Effector memory CD8-positive, alpha-beta T cell (primary cell): ENCODE measurements at places on chromosomes 11 and 22.

GRCh38 chr11:1878137-1879031, 13.3 kb downstream of the PRR33 start:
- no peak for DNase-seq

- peak; percentile 54 for DNase-seq
Measured at GRCh38 chr22:46150655-46151477, 540 bp downstream of the PPARA start.

DNA sequence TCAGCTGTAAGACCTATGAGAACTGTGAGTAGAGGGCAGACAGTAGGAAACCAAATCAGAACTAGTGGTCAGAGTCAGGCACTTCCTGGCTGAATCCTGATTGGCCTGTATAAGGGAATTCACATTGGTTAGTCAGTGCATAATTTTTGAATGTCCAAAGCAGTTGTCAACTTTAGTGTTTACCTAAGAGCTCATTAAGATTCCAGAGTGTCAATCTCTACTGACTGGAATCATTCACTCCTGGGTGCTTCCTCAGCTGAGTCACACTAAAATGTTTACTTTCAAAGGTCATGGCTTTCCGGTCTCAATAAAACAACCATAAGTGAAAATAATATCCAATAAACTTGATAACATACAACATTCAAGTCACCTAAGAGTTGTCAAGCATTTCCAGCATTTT, 306.1 kb downstream of the C11orf87 start:
- DNase-seq: no peak

DNA sequence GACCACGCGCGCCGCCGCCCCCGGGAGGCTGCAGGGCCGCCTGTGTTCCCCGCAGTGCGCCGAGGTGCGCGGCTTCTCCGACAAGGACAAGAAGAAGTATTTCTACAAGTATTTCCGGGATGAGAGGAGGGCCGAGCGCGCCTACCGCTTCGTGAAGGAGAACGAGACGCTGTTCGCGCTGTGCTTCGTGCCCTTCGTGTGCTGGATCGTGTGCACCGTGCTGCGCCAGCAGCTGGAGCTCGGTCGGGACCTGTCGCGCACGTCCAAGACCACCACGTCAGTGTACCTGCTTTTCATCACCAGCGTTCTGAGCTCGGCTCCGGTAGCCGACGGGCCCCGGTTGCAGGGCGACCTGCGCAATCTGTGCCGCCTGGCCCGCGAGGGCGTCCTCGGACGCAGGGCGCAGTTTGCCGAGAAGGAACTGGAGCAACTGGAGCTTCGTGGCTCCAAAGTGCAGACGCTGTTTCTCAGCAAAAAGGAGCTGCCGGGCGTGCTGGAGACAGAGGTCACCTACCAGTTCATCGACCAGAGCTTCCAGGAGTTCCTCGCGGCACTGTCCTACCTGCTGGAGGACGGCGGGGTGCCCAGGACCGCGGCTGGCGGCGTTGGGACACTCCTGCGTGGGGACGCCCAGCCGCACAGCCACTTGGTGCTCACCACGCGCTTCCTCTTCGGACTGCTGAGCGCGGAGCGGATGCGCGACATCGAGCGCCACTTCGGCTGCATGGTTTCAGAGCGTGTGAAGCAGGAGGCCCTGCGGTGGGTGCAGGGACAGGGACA, 2.7 kb downstream of the NLRP6 start:
- DNase-seq: no peak

GRCh38 chr22:37922191-37922590, 16.1 kb downstream of the MICALL1 start:
- DNase-seq: no peak

DNA sequence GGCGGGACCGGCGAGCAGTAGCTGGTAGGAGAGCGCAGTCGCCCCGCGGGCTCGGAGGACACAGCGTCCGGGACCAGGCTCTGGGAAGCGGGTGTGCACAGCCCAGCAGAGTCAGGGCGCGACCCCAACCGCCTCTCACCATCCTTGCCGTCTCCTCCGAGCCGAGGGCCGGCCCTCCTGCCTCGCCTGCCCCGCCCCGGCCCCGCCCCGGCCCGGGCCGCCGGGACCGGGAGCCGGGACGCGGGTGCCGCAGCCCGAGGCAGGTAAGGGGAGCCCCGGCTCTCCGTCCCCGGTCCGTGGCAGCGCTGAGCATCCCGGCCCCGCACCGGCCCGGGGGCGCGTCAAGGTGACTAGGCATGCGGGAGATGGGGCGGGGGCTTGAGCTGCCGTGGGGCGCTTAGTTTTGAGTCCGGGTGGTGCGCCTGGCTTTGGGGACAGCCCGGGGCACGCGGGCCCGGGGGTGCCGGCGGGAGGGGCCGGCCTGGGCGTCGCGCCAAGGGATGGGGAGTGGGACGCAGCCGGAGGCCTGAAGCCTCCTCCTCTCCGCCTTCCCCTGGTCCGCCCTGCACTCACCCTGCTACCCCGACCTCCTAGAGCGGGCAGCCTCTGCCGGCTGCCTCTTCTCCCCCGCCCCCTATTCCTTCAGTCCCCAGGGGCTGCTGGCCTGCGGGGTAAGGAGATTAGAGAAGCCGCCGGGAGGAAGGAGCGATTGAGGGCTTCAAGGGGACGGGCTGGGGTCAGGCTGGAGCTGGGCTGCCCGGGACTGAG, at the start of gene ABCG4:
Gene ABCG4, plus strand, starts transcription at position 35 of the 768 bp plus-strand sequence. CDS start 914 bp downstream, outside the sequence.
- DNase-seq: no peak

DNA sequence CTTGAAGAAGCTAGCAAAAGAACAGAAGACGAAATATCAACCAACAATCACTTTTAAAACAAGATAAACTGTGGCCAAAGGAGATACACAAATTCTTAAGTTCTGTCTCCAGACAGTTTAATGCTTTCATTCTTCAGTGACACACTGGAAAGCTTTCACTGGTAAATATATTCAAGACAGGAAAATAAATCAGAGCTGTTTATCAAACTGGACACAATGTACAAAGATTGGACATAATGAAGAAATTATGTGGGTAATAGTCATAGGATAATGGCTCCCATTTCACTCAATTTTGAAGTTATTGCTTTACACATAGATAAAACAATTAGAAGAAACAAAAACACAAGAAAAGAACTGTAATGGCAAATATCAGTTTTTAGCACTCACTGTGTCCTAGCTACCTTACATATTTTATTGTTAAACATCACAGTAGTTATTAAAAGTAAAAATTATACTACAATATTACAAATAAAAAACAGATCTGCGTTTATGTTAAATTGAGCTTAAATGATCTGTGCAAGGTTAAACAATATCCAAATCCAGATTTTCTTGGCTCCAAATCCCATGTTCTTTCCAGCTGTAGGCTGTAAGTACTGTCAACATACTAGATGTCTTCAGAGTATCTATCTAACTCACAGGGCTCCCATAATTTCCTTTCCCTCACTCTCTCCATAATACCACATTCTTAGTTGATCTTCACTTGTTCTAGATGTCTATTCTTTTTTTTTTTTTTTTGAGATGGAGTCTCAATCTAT, 38.6 kb upstream of the NOX4 start:
- DNase-seq: no peak

DNA sequence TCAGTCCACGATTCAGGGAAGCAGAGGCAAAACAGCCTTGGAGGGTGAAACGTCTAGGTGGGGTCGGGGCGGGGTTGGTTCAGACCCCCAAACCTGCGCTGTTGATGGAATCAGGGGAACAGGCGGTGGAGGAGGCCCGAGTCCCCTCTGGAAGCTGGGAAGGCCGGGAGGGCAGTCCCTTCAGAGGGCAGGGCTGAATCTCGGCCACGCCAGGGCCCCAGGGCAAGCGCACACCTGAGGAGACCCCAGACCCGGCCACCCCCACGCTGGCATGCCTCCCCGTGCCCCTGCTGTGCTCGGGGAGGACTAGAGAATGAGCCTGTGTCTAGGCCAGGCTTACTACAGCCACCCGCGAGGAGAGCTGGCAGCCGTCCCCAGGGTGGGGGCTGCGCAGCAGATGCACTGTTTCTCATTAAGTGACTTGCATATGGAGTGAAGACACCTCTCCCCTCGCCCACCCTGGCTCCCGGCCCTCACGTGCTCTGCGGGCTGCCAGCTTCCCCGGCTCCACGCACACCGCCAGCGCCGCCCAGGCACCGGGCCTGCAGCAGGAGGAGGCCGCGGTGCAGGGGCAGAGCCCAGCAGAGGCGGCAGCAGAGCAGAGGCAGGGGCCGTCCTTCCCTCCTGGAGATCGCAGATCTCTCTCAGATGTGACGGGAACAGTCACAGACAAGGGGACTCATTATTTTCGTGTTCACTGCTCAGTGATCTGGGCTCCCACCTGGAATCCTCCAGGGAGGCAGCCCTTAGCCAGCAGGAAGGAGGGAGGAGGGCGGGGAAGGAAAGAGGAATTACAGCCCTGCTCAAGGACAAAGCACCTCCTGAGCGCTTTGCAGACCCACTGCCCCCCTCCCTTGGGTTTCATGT, 47.1 kb upstream of the OPCML start:
- no peak for DNase-seq

- DNase-seq: no peak
Measured at GRCh38 chr11:92413757-92414513, 189.3 kb downstream of the FAT3 start.

GRCh38 chr11:31809541-31809856, 1.6 kb downstream of the PAX6 start:
- no peak for DNase-seq
